Calu3 (cell line): ENCODE measurements at places on chromosomes 3 and 15. TPM values are rescaled to one million over a fixed set of nuclear protein-coding genes. Genes with fewer than 3 reads are reported as not detected.

GRCh38 chr3:18036450-18036815 is 294.0 kb upstream of the TBC1D5 start:
- H3K27ac ChIP-seq = no peak overlapping the region
- H3K27me3 ChIP-seq = no peaks in the 10 kb centered on the region
- no peak for DNase-seq
- H3K4me3 ChIP-seq = no peak overlapping the region

P2RY13 gene
- total RNA-seq = not detected in 2 replicates

TIGIT gene
- not detected in 2 replicates for total RNA-seq

- H3K27me3 ChIP-seq = no peaks in the 10 kb centered on the region
- DNase-seq = no peak
- peaks cover 10% of the 10 kb centered on the region for H3K36me3 ChIP-seq
Observed at GRCh38 chr3:177136741-177137140, 60.5 kb downstream of the TBL1XR1 start.

DNA sequence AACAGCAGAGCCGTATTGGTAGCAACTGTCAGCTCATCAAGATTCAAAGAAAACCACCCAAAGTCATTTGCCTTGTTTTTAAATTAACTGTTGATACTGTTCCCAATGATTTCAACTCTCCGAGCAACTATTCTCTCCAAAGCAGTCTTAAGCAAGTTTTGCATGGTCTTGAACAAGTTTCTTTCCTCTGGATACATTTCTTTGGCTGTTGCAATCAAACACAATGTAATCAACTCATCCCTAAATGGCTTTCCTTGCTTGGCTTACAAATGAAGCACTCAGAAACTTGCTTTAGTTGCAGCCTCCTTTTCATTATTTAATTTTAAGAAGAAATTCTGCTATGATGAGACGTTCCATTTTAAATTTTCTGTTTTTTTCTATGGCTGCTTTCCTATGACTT is 15.5 kb upstream of the MUC13 start:
- H3K4me1 ChIP-seq = peaks cover 12% of the 10 kb centered on the region
- no peak for DNase-seq
- no peak overlapping the region for H3K27ac ChIP-seq
